KBM-7 (cell line): ENCODE measurements at places on chromosomes 6 and 20.

GRCh38 chr6:166781331-166781730 lies 154.3 kb upstream of the RPS6KA2 start:
- DNase-seq = no peak

GRCh38 chr6:123965894-123966293 lies 162.2 kb downstream of the NKAIN2 start:
- DNase-seq = no peak

GRCh38 chr6:1787894-1788293 lies 178.2 kb downstream of the FOXC1 start:
- DNase-seq = no peak

GRCh38 chr6:158625881-158626305 lies 18.6 kb downstream of the DYNLT1 start:
- no peak for DNase-seq

GRCh38 chr6:18263418-18264218 lies 712 bp downstream of the DEK start:
- DNase-seq = peak; percentile 39

DNA sequence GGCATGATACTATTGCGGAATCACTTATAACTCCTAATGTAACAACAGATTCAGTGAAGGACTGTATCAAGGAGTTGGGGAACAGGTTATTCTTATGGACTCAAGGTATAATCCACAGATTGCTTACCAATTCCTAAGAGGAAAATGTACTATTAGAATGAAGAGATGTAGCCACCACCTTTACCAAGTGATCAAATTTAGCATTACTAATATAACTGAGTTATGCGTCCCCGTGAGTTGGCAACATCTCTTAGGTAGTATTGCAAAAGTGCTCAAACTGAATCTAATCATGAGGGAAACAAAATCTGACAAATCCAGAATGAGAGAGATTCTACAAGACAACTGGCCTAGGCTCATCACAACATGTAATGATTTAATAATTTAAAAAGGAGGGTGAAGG lies 777 bp upstream of the SNRNP48 start:
- DNase-seq = no peak

- no peak for DNase-seq
Measured at GRCh38 chr6:42154461-42155209, 12.2 kb upstream of the C6orf132 start.

GRCh38 chr6:72579865-72580264 lies 42.0 kb upstream of the KCNQ5 start:
- no peak for DNase-seq

DNA sequence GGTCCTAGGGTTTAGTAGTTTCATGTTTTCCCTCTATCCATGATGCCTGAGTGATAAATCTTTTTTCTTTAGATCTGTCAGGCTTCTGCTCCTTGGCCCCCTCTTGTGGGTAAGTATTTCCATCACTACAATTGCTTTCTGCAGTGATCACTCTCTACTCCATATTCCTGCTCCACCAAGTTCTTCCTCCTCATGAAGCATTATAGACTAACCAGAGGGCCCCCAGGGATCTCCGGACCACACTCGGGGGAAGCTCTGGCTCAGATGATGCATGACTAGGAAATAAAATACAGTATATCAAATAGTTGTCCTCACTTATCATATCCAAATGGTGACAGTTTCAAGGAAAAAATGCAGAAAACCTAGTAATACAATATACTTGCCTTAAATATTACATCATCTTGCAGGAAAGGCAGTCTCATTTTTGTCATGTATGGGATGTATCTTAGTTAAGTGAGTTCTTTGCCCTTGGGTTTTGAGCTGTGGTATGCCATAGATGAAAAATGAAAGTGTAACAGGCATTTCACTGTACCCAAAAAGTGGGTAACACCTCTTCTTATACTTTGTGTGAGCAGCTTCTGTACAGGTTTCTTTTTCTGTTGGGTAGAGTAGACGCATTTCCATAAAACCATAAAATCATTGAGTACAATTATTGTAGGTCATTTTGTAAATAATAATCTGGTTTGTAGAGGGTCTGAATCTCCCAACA lies 200.9 kb upstream of the EYA4 start:
- DNase-seq = peak; percentile 11

DNA sequence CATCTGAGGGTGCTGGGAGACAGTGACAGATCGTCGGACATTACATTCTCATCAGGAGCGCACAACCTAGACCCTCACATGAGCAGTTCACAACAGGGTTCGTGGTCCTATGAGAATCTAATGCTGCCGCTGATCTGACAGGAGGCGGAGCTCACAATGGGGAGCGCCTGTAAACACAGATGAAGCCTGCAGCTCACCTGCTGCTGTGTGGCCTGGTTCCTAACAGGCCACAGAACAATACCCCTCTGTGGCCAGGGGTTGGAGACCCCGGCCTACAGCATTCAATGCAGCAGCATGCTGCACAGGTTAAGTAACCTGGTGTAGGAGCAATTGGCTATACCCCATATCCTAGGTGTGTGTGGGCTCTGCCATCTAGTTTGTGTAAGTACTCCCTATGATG lies 19.5 kb downstream of the ANKRD60 start:
- DNase-seq = no peak

DNA sequence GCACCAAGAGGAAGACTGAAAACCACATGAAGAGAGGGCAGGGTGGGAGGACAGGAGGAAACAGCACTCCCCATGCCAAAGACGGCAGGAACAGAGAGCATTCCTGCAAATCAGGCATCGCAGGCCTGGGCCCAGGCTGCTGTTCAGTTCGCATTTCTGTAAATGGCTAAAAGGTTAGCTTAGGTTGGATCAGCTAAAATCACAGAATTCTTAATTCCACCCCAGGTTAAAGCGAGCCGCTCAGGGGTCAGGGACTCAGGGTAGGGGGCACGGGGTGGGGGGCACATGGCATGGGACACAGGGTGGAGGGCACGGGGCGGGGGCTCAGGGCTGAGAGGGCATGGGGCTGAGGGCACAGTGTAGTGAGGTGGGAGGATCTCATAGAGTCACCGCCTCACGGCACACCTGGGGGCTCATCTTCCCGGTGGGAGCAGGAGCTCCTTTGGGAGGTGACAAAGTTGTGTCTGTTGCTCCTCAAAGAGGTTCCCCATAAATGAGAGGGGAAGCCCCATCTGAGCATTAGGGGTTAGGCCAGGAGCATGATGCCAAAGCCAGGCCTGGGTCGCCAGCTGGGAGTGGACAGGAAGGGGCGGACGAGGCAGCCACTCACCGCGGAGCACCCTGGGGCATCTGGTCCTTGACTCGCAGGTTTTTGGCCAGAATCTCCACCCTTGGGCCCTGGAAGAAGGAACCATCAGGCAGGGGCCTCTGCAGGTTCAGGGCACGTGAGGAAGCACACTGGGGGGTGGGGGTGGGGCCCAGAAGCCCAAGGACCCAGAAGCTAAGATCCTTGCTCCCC lies 200.7 kb downstream of the PREX1 start:
- no peak for DNase-seq

DNA sequence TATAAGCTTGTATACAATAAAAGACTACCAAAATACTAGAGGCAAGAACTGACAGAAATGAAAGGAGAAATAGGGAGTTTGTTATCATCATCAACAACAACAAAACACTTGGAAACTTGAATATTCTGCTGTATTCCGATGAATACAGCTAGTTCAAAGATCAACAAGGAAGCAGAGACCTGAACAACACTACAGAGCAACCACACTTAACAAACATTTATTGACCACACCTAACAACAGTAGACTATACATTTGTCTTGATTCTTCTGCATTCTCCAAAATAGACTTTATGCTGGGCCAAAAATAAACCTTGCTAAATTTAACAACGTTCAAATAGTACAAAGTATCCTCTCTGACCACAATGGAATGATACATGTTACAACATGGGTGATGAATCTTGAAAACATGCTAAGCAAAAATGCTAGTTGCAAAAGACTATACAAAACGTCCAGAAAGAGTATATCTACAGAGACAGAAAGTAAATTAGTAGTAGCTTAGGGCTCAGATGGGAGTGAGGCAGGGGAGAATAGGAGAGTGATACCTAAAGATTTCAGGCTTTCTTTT lies 39.1 kb upstream of the PAK5 start:
- DNase-seq = no peak

- DNase-seq = no peak
Measured at GRCh38 chr20:52922436-52922835, 49.7 kb upstream of the TSHZ2 start.

DNA sequence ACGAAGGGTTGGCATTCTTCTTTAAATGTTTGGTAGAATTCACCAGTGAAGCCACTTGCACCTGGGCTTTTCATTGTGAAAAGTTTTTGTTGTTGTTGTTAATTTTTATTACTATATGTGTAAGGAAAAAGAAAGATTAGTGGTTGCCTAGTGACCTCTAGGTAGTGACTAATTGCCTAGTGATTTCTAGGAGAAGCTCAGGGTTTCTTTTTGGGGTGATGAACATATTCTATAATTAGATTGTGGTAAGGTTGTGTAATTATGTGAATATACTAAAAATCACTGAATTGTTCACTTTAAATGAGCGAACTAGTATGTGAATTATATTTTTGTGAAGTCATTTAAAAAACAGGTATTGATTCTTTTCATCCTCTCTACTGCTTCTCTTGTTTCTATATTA lies 123.8 kb upstream of the TMEM170B start:
- no peak for DNase-seq

- DNase-seq = no peak
Measured at GRCh38 chr6:11494786-11495564, 42.6 kb upstream of the TMEM170B start.

DNA sequence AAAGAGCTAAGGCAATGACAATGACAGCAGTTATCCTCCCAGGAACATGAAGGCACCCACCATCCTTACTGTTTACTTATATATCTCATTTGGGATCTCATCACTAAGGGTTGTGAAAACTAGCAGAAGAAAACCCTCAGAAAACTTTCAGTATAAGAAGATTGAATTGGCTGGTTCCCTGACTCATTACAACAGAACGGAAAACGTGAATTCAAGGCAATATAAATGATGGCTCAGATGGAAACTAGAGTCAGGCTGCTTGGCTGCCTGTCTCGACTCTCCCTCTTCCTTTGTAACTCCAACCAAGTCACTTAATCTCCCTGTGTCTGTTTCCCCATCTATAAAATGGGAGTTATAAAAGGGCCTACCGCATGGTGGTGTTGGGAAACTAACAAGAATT lies 387.1 kb upstream of the JARID2 start:
- no peak for DNase-seq

- peak; percentile 18 for DNase-seq
Measured at GRCh38 chr6:143882401-143882930, 18.2 kb downstream of the ZC2HC1B start.

GRCh38 chr6:138334000-138334399 lies 43.7 kb upstream of the SMIM28 start:
- DNase-seq = no peak

GRCh38 chr6:43775535-43775885 lies 5.5 kb downstream of the VEGFA start:
- DNase-seq = no peak

DNA sequence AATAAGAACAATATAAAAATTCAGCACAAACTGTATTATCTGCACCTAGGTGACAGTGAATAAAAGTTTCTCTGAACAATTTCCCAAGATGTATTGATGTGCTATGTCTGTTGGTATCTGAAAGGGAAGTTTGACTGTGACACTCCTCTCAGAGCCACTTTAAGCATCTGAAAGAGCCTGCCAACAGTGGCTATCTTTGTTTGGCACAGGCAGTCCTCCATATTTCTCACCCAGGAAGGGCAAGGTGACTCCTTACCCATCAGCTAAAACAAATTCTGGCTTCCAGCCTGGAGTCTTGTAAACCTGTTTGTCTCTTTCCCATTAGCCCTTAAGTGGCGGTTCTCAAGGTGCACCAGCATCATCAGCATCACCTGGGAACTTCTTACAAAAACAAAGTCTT lies 122.4 kb upstream of the VGLL2 start:
- no peak for DNase-seq

DNA sequence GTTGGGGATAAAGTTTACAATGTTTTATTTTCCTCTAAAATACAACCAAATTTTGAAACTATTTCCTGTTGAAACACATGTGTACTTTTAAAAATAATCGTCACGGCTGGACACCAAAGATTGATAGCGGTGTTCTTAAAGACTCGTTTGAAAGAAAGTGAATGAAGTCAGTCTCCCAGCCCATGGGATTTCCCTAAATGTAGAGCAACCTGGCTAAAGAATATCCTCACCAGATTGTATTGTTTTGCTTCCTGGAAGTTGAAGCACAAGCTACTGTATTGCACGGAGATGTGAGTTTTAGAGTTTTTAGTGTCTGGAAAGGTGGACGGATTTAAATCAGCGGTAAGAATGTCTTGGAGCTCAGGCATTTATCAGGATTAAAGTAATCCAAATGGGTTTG lies 189.5 kb downstream of the THBS2 start:
- no peak for DNase-seq
